CD4-positive, alpha-beta T cell treated with Interleukin-12 subunit alpha and Interleukin-12 subunit beta, for 1 hour (primary cell): ENCODE measurements at places on chromosomes 1 and 21.

DNA sequence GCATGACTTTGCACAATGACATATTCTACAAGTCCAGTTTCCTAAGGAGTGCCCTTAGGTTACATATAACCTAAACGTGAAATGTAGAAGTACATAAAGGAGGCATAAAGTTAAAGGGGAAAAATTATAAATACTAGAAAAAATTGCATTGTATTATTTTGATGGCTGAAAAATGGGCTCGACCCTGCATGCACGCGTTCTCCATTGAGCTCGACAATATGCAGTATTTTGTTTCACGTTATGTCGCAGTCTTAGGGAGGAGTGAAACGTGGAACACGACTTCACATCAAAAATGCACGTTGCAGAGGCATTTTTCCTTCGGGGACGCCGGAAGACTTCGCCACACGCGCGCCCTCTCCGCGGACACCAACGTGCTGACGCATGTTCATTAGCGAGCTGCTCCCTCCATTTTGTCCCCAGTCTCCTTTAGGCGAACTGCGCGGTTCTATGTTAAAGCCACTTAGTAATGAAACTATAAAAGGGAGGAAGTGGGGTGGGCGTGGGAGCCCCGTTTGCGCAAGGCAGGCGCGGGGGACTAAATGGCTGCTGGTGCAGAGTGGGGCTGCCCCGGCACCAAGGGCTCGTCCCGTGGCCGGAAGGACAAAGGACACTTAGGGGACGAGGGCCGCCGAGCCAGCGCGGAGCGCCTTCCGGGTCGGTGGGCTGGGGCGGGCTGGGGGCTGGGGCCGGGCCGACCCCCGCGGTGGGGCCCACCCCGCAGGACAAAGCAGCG lies 749 bp upstream of the COX20 start:
- peak; percentile 92 for DNase-seq

- no peak for DNase-seq
Measured at GRCh38 chr1:59674595-59674994, 140.2 kb upstream of the HOOK1 start.

- no peak for DNase-seq
Measured at GRCh38 chr1:209627027-209627731, 25.0 kb downstream of the LAMB3 start.

- no peak for DNase-seq
Measured at GRCh38 chr1:36425791-36426190, 24.5 kb downstream of the OSCP1 start.

DNA sequence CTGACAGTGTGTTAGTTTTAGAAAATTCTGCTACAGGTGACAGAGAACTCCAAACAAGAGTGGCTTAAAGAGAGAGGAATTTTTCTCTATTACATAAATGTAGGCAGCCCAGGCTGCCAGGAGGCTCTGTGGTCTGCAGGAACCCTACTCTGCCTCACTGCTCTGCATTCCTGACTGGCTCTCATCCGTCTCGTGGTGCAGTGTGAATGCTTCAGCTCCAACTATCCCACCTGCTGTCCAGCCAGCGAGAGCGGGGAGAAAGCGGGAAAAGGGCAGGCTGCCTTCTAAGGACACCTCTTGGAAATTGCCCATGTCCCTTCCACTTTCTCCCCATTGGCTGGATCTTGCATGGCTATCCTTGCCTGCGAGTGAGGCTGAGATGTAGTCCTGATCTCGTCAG lies 131.3 kb downstream of the PEX14 start:
- no peak for DNase-seq

DNA sequence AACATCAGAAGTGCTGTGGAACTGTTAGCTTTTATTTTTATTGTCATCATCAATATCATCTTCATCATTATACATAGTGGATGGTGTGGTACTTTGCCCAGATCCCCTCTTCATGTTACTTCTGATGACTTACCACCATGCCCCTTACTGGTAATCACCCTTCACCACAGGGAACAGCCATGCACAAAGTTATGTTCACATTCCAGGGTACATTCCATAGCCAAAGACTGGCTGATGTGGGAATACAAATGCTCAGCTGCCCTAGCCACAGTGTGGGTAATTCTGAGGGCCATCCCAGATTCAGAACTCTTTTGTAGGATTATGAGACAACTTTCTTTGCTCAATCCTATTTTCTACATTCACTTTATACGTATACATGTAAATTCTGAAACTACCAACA lies 691.3 kb upstream of the CXADR start:
- no peak for DNase-seq

DNA sequence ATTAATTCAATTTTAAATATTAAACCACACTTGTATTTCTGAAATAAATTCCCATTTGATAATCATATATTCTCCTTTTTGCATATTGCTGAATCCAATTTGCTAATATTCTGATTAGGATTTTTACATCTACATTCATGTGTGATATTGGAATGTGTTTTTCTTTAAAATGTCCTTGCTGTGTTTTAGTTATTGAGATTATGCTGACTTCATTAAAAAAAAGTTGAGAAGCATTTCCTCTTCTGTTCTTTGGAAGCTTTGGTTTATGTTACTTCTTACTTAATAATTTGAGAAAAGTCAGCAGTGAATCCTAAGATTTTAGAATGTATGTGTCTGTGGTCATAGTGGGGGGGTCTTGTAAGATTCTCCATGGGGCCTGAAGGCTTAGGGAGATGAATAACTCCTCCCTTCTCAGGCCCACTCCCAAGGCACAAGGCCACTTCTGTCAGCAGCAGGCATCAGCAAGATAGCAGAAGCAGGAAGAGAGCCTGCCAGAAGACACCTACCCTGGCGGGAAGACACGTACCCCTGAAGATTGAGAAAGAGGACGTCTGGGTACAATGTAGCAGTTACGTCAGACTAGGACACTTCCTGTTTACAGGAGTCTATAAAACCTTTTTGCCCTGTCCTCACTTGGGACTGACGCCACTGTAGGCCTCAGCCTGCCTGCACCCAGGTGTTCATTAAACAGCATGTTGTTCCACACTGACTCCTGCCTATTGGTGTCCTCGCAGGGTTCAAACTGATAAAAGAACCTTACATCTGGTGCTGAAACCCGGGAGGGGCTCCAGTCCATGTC lies 56.9 kb downstream of the ODF2L start:
- DNase-seq = no peak

- no peak for DNase-seq
Measured at GRCh38 chr1:11357276-11357675, 84.3 kb downstream of the UBIAD1 start.

GRCh38 chr1:223760833-223761232 lies 48.5 kb downstream of the CAPN2 start:
- DNase-seq = no peak

- DNase-seq = no peak
Measured at GRCh38 chr1:162026881-162027280, 3.2 kb upstream of the OLFML2B start.
